ENCODE measurements at places on chromosomes 7 and 10.

GRCh38 chr10:84541289-84541637, 212.9 kb downstream of the CCSER2 start:
- H3K4me3 ChIP-seq: no peak overlapping the region
- no peaks in the 10 kb centered on the region for H3K27me3 ChIP-seq
- H3K36me3 ChIP-seq: no peaks in the 10 kb centered on the region
- DNase-seq: no peak
- no peak overlapping the region for H3K27ac ChIP-seq

- DNase-seq: no peak
- no peak overlapping the region for H3K27ac ChIP-seq
- no peaks in the 10 kb centered on the region for H3K4me1 ChIP-seq
- H3K36me3 ChIP-seq: no peaks in the 10 kb centered on the region
- no peaks in the 10 kb centered on the region for H3K27me3 ChIP-seq
Measured at GRCh38 chr10:12707461-12708185, 293.9 kb downstream of the CCDC3 start.

- H3K36me3 ChIP-seq: no peaks in the 10 kb centered on the region
- no peak overlapping the region for H3K4me3 ChIP-seq
- H3K4me1 ChIP-seq: no peaks in the 10 kb centered on the region
- no peak overlapping the region for H3K27ac ChIP-seq
- DNase-seq: no peak
Measured at GRCh38 chr7:99768471-99768870, 15.5 kb downstream of the CYP3A4 start.

- H3K27me3 ChIP-seq: no peaks in the 10 kb centered on the region
- no peak overlapping the region for H3K27ac ChIP-seq
- no peak for DNase-seq
- H3K36me3 ChIP-seq: no peaks in the 10 kb centered on the region
Measured at GRCh38 chr7:33392148-33392547, 262.8 kb downstream of the BBS9 start.
